ENCODE measurements at places on chromosomes 13 and 19.

DNA sequence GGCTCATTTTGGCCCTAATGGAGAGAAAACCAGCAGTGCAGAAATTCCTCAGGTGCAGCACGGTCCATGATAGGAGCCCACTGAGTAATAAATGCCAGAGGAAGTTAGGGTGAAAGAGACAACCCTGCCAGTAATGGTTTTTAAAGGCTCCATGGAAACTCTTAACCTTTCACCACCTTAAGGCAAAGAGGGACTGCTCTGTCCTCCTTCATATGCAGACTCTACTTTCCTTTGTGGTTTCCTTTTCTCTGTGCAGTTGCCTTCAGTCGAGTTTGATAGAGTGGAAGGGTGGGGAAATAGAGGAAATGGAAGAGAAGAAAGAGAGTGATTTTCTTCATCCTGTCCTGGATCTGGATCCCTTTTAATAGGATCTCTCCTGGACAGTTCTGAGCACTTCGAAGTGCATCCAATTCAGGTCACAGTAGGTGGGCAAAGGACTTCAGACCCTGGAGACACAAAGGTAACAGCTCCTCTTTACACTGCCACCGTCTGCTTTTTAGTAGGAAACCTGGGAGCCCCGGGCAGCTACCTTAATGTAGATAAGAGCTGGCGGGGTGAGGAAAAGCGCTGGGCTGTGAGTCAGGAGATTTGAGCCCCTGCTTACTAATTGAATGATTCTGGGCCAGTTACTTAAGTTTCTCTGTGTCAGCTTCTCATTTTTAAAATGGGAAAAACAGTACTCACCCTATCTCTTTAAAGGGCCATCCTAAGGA, 294.8 kb downstream of the KCNRG start:
- DNase-seq: no peak

GRCh38 chr13:93425411-93425810, 198.8 kb downstream of the GPC6 start:
- no peak for DNase-seq

- no peak for DNase-seq
Observed at GRCh38 chr19:56266051-56266450, 6.5 kb upstream of the EDDM13 start.

GRCh38 chr19:49624967-49625910, 14.7 kb downstream of the RRAS start:
- DNase-seq: no peak

DNA sequence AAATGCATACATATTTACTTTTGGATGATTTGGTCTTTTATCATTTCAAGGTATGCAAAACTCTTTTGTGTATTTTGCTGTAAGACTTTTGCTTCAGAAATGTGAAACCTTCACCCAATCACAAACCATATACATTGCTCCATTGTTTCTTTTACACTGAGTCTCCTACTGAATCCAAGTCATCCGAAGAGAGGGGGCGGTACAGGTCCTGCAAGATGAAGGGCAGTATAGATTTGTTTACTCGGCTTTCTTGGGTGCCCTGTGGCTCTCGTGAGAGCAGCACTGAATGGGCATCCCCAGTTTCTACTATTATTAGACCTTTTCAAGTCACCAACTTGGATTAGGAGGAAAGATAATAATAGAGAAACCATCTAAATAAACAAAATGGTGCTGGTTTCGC, 280.6 kb downstream of the DCLK1 start:
- no peak for DNase-seq

- no peak for DNase-seq
Observed at GRCh38 chr13:40366119-40366518, 300.3 kb downstream of the FOXO1 start.

Data from inflammatory macrophage (primary cell).